ENCODE measurements at places on chromosomes 5 and 9. TPM values are rescaled to one million over a fixed set of nuclear protein-coding genes. Genes with fewer than 3 reads are reported as not detected.

DNA sequence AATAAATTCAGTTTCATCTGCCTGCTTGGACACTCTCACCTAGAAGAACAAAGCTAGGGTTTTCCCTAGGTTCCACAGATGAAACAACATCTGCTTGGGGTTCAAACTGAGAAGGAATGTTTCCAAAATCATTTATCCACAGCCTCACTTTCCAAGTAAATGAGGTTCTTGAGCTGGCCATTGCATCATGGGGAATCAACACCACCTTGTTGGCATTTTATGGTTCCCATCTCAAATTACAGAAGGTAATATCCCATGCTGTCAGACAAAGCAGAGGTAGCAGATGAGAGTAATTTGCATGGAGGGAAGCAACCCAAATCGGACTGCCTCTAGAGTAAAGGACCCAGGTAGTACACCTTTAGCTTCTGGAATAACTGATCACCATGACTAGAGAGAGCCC, 10.5 kb upstream of the NR4A3 start:
- DNase-seq: no peak

DNA sequence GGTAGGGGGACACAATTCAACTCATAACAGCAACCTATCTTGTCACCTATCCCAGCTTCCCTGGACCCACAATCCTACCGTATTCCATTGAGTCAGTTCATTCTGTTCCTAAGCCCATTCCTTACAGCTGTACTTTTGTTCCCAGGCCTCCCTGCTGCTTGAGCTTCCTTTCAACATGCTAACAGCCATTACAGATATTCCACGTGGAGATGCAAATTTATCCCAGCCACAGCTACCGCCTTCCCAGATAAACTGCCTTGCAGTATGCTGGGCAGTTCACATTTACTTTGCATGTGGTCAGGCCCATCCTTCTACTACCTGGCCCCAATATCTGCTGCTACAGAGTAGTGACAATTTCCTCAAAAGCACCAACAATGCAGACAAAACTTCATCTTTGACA, 23.0 kb downstream of the RIGI start:
- DNase-seq: no peak

DNA sequence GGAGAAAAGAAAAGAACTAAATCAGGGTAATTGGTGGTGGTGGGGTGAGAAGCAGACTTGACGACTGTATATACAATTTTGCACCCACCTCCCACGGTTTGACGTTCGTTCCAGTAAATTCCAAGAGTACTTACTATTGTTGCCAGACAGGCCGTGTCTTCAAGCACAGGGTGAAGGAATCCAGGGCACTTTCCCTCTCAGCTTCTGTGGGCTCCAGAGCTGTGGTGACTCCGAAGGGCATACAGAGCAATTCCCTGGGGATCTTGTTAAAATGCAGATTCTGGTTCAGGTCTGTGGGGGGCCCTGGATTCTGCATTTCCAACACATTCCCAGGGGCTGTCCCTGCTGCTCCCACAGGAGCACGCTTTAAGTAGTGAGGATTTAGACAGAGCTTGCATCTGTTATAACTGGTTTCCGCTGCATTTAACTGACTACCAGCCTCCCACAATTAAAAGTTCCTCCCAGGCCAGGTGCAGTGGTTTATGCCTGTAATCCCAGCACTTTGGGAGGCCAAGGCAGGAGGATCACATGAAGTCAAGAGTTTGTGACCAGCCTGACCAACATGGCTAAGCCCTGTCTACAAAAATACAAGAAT, 49.3 kb upstream of the FANCC start:
- DNase-seq: no peak

GRCh38 chr5:88108490-88109279, 160.0 kb downstream of the TMEM161B start:
- DNase-seq: no peak

DNA sequence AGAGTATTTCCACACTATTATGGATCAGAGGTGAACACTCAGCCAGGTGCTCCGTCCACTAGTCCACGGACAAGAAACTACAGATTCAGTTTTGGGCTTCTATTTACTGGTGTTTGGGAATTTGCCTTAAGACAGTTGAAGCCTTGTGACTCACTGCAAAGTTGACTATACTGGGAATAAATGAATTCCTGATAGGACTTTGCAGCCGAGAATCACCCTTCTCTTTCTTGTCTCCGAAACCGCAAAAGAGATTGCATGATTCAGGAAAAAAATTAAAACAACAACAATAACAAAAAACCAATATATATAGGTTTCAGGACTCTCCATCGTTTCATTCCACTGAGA, 716 bp downstream of the TMEM171 start:
- DNase-seq: no peak

DNA sequence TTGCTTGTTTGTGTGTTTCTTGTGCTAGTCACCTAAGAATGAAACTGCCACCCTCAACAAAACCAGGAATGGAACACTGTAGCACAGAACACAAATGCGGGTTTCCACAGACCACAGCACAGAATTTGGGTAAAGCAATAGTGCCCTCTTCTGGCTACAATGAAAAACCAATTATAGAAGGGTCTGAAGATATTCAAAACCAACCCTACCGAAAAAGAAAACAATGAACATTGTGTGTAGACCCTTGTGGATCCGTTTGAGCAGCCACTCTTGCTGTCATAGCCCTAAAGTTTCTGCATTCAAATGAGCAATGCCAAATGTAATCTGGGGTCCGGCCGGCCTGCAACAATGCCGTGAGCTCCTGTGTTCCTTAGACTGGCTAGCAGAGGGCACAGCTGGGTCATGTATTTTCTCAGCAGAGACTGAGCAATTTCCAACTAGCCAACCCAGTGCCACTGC, 8.3 kb upstream of the ENC1 start:
- DNase-seq: no peak

GRCh38 chr5:66989781-66990180, 206.8 kb downstream of the CD180 start:
- no peak for DNase-seq

DNA sequence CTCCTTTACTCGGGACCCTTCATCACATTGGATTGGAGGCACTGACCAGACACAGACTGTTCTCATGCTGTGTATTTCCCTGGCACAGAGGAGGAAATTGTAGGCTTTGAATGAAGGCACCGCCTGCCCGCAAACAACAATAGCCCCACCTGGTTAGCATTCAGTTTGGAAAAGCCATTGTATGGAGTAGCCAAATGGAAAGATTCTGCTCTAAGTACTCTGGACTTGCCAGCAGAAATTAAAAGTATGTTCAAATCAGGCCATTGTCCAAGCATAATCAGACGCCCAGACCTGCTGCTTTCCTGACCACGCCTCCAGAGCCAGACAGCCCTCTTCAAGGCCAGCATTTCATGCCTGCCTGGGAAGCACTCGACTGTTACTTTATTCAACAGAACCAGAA, 8.0 kb upstream of the SEMA4D start:
- no peak for DNase-seq

- no peak for DNase-seq
Observed at GRCh38 chr5:167587772-167588437, 703.5 kb upstream of the WWC1 start.

DNA sequence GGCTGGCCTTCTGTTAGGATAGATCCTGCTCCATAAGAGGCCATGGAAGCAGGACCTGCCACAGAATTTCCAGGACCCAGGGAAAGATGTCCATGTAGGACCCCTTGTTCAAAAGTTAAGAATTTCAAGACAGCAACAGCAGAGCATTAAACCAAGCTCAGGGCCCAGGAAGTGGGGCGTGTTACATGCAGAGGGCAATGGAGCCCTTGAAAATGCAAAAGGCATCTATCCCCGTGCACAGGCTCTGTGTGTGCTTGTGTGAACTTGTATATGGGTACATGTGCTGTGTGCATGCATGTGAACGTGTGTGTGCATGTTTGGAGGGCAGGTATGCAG, 14.4 kb upstream of the NKD2 start:
- DNase-seq: no peak

DNA sequence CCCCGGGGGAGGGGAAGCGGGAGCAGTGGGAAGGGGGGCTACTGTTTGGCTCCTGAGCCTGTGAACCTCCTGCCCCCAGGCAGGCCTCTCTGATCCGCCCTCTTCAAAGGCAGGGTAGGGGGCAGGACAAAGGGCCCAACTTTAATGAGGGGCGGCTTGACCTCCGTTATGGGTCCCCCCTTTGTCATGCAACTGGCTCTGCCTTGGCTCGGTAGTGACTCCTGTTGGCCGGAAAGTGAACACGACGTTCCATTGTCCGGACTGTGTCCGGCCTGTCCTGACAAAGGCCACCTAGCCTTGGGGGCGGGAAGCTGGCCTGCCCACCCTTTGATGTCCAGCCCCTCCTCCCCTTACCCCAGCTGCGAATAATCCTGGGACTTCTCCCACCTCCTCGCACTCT, 1.3 kb downstream of the CDX1 start:
- no peak for DNase-seq

DNA sequence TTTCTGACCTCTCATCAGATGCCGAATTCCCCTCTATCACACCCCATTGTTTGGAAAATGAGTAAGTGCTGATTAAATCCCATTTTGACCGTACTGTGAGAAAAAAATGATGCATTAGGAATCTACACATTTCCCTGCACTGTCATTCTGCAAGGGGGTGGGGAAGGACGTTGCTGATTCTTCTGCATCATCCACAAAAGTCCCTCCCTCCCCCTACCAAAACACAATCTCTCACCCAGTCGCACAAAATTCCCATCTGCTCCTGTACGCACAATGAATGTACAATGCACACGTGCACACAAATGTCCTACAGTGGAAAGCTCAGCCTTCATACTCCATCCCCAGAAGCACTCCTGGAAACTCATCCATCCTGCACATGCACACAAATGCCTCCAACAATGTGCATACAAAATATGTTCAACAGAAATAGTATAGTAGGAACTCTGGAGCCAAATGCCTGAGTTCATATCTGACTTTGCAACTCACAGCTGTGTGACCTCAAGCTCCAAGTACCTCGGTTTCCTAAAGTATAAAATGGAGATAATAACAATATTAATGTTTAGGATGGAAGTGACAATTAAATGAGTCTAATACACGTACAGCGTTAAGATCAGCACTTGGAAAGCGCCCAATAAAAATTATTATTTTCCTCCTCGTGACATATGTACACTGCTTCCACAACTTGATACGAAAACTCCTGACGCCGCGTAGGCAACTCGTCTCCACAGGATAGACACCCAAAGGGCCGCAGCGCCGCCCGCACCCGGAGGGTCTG, 809 bp downstream of the TNIP1 start:
- no peak for DNase-seq

- no peak for DNase-seq
Observed at GRCh38 chr5:147382776-147383175, 127.1 kb downstream of the DPYSL3 start.

DNA sequence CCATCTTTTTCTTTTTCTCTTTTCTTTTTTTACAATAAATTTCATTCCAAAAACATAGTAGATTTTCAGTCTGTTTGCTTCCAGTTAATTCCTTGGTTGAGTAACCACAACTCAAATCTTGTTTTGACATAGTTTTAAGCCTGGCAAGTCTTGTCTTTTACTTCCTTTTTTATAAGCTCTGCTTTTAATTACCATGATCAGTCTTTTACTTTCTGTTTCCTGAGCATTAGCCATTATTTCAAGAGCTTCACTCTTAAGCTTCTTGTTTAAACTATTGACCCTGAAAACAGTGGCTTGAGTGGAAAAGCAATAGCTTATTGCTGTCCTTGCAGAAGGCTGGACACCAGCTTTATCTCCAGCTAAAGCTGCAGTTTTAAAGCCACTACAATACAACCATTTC, 1363.3 kb downstream of the MAT2B start:
- DNase-seq: no peak

GRCh38 chr9:92488681-92489550, 6.6 kb upstream of the ASPN start:
- DNase-seq: no peak

GRCh38 chr5:59326596-59326995, 566.9 kb downstream of the PDE4D start:
- DNase-seq: no peak

Gene PCDHGA8
- 1.5 TPM for total RNA-seq

Gene DNAI1
- 13.5 TPM for total RNA-seq

Gene BARHL1
- total RNA-seq: not detected
